ENCODE measurements at places on chromosomes 5 and 9. TPM values are rescaled to one million over a fixed set of nuclear protein-coding genes. Genes with fewer than 3 reads are reported as not detected.

Gene ENHO
- 1.6 TPM for polyA plus RNA-seq

Gene CYSRT1
- 3.4 TPM for polyA plus RNA-seq

Gene FAM153A
- 2.4 TPM for polyA plus RNA-seq

Gene ABCA2
- 13.6 TPM for polyA plus RNA-seq

Gene DDX4
- not detected for polyA plus RNA-seq

Gene ELAVL2
- polyA plus RNA-seq, result 0.24 TPM

Gene TMEM171
- not detected for polyA plus RNA-seq

Gene TMEM174
- not detected for polyA plus RNA-seq

Gene FBXL7
- 23.2 TPM for polyA plus RNA-seq

Gene SLC34A3
- polyA plus RNA-seq, result not detected

Gene IL33
- 19.9 TPM for polyA plus RNA-seq

Gene CD274
- 1.1 TPM for polyA plus RNA-seq

Gene ANKRD55
- not detected for polyA plus RNA-seq

Gene MRNIP
- 12.3 TPM for polyA plus RNA-seq

Gene PKD2L2
- polyA plus RNA-seq, result not detected

Gene MTX3
- 18.9 TPM for polyA plus RNA-seq

Gene ERMP1
- 73.1 TPM for polyA plus RNA-seq

Gene LHX2
- not detected for polyA plus RNA-seq

Gene NDST1
- polyA plus RNA-seq, result 37.5 TPM

Gene CD72
- 1.3 TPM for polyA plus RNA-seq

Gene FREM1
- polyA plus RNA-seq, result 4.0 TPM

Gene ASPN
- 4.6 TPM for polyA plus RNA-seq

Gene TICAM2
- 2.3 TPM for polyA plus RNA-seq

Gene HEMGN
- polyA plus RNA-seq, result not detected

Gene KCNIP1
- 3.7 TPM for polyA plus RNA-seq

Gene TLE1
- 43.7 TPM for polyA plus RNA-seq
